ENCODE measurements at places on chromosomes 11 and 22. TPM values are rescaled to one million over a fixed set of nuclear protein-coding genes. Genes with fewer than 3 reads are reported as not detected.

GRCh38 chr11:65036931-65037330 lies 4.1 kb upstream of the SAC3D1 start:
- no peak for DNase-seq

DNA sequence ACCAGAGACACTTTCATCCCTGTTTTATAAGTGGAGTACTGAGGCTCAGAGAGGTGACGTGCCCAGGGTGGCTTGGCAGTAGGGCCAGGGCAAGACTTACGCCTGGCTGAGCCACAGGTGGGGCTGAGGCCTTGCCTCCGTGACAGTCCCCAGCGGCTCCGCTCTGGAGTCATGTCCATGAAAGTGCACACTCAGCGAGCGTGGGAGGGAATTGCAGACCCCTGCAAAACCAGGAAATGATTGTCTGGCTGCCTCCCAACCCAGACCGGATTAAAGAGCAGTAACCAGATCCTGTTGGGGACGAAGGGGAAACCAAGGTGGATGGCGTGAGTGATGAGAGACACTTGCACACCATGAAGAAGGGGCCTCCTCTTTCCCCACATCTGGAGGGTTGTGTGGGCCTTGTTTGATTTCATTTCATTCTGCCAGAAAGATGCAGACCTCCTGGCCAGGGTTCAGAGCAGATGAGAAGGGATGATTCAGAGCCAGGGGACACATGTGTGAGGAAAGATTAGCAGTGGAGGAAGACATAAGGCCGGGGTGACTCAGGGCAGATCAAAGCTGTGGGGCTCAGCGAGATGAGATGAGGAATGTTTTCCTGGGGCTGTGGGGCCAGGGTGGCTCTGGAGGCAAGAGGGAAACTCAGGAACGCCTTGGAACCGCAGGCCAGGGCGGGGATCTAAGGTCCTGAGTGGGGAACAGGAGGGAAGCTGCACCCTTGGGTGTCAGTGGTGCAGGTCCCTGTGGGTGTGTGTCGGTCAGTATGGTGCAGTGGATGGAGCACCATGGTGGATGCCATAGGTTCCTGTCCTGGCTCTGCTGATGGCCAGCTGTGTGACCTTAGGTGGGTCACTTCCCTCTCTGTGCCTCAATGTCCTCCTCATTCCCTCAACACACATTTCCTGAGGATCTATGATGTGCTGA lies 29.9 kb upstream of the LRRC32 start:
- peak; percentile 79 for DNase-seq

DNA sequence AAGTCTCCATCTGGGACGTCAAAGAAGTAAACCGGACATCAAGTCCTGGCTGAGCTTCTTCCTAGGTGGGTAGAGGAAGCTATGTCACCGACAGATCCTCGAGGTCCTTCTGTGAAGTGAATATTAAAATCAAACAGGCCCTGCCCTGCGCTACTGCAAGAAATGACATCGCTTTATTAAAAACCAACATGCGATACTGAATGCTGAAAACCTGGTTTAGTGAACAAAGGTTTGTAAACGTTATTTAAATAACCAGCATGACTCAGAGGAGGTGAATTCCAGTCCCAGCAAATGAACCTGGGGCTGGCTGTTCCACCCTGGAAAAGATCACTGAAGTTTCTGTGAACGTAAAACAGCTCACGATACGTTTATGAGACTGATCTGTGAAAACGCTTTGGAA lies 645 bp downstream of the RTCB start:
- no peak for DNase-seq

The CEP164 gene
- 19.6 TPM for total RNA-seq

The APOL3 gene
- total RNA-seq: 218 TPM

The OTOG gene
- not detected for total RNA-seq

- no peak for DNase-seq
These were observed 39.3 kb downstream of the MCAM start for GRCh38 chr11:119277660-119278059.

The FAM180B gene
- not detected for total RNA-seq

The OR8A1 gene
- total RNA-seq: not detected

The ZDHHC24 gene
- 21.0 TPM for total RNA-seq

DNA sequence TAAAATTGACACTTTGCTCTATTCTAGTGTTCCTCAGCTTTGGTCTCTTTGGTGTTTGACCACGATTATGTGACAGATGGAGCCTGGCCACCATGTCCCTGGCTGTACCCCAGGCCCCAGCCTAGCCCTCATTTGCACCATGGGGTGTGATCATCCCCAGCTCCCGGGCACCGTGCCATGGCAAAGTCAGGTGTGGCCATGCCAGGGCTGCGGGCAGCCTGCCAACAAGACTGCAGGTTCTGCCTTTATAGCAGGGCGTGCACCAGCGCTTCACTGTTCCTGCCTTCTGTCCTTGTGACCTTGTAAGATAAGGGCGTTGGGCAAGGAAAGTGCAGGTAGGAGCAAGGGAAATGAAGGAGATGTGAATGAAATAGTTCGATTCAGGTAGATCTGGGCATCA lies 22.4 kb upstream of the APOBEC3A start:
- DNase-seq: no peak

GRCh38 chr11:14202251-14203196 lies 156.5 kb downstream of the RRAS2 start:
- DNase-seq: no peak

DNA sequence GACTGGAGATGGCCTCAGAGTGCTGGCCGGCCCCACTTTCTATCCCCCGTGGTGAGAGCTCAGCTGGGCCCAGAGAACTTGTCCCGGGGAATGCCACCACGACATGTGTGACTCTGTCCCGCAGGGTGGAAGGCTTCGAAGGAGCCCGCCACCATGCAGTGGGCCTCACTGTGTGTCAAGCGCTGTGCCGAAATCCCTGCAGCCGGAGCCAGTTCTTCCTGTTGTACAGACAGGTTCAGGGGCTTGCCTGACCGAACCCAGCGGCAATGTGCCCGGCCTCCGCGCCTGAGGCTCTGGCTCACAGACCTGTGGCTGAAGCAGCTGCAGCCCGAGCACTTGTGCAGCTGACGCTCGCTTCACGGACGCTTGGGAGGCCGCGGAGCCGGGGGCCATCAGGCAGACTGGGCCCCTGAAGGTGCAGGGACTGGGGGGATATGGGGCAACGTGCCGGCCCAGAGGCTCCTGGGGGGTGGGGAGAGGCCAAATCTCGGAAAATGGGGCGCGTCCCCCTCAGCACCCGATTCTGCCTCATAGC lies 650 bp downstream of the PPM1F start:
- no peak for DNase-seq

DNA sequence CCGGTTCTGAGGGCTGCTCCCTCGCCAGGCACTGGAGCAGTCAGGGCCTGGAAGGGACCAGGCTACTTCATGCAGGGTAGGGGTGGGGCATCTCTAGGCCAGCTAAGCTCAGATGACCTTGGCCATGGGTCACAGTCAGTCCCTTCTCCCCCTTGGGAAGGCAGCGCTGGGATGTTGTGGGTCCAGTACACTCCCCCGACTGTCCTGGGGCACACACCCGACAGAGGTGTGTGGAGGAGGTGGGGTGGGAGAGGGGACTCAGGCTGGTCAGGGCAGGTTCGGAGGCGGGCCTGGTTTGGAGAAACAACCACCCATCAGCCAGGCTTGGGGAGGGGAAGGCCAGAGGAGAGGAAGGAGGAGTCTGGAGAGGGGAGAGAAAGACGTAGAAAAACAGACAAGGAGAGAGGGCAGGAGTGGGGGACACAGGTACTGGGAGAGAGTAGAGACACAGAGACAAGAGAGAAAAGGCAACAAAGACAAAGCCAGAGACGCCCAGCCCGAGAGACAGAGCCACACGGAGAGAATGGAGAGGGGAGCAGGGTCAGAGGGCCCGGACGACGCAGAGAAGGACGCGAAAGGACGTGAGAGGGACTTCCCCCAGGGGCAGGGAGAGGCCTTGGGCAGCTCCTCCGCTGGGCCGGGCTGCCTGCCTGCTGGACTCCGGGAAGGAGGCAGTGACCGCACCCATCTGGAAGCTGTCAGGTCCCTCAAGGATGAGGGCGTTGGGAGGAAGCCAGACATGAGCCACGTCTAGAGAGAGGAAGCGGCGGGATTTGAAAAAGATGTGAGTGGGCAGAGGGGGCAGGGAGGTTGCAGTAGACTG lies 30.6 kb upstream of the TSKU start:
- DNase-seq: no peak

The SMIM35 gene
- total RNA-seq: not detected

The GLYATL2 gene
- total RNA-seq: under 0.01 TPM

DNA sequence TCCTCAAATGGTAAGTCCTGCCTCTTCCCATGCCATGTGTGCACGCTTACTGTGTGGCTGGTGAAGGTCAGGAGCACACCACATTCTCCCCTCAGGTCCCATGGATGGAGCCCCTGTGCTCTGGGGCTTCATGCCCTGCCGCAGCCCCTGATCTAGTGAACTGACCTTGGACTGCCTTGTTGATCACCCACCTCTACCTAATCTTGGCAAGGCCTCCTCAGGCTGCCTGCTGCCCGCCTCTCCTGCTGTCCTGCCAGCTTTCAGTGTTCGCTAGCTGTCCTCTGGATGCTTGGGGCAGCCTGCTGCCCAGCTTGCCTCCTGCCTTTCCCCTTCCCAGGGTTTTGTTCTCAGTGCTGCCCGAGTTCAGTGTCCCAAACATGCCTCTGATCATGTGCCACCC lies 38.1 kb downstream of the CABIN1 start:
- no peak for DNase-seq

- no peak for DNase-seq
These were observed 1561.5 kb upstream of the TENM4 start for GRCh38 chr11:81002374-81002773.

DNA sequence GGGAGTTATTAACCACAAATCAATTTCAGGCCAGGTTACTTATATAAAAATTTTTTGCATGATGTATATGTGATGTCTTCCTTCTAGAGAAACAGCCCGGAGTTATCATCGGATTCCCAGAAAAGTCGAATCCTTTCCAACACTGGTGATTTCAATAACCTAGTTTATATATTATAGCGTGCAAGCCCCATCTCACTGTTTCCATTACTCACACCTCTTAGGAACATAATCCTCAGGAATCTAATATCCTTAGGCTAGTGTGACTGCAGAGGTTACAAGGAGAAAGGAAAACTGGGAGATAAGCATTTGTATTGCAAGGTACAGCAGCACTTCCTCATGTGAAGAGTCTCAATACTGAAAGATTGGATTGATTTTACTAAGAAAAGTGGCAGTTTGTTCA lies 20.3 kb downstream of the ARHGAP20 start:
- no peak for DNase-seq

- DNase-seq: no peak
These were observed 26.3 kb downstream of the PRCP start for GRCh38 chr11:82873919-82874333.

- no peak for DNase-seq
These were observed 104.3 kb downstream of the KCNQ1 start for GRCh38 chr11:2549080-2549479.

The TRPM5 gene
- not detected for total RNA-seq

The RAB38 gene
- total RNA-seq: 2.4 TPM

The RFPL3 gene
- not detected for total RNA-seq

- DNase-seq: no peak
These were observed 4.2 kb upstream of the SYT8 start for GRCh38 chr11:1830322-1831223.

The RASD2 gene
- total RNA-seq: not detected

- no peak for DNase-seq
These were observed 97.9 kb upstream of the CTSC start for GRCh38 chr11:88435415-88435814.

Measured in dermis microvascular lymphatic vessel endothelial cell (primary cell).